ENCODE measurements at places on chromosomes 3 and 15.

- DNase-seq = no peak
Observed at GRCh38 chr3:42032693-42033349, 58.3 kb upstream of the TRAK1 start.

- DNase-seq = no peak
Observed at GRCh38 chr3:56799251-56799882, 2.4 kb downstream of the ARHGEF3 start.

GRCh38 chr3:32815841-32816438 lies 1.9 kb upstream of the TRIM71 start:
- no peak for DNase-seq

GRCh38 chr3:136899622-136900158 lies 37.7 kb downstream of the NCK1 start:
- no peak for DNase-seq

DNA sequence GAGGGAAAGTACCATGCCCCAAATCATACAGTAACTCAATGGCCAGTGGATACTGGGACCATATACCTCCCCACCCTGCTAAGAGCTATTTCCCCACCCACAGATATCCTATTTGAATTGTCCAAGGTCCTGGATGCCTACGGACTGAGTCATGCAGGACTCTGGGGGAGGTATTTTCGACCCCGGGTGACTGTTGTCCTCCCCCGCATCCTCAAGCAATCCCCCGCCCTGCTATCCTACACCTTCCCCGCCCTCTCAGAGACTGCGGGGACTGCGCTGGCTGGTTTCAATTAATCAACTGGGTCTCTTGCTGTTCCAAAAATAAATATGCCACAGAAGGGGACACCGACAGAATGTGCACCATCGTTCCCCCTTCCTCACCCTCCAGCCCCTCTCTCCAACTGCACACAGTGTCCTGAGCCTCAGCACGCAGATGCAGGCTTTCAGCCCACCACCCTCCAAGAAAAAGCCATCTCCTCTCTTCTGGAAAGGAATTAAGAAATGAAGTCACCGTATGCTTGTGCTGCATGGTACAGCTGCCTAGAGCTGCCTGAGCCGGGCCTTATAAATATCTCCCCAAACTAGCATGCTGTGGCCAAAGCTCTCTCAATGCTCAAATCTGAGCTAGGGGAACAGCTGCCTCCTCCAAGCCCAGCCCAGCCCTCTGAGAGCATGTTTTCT lies 8.1 kb downstream of the CAV3 start:
- no peak for DNase-seq

GRCh38 chr3:150662410-150663200 lies 41.1 kb downstream of the ERICH6 start:
- no peak for DNase-seq

DNA sequence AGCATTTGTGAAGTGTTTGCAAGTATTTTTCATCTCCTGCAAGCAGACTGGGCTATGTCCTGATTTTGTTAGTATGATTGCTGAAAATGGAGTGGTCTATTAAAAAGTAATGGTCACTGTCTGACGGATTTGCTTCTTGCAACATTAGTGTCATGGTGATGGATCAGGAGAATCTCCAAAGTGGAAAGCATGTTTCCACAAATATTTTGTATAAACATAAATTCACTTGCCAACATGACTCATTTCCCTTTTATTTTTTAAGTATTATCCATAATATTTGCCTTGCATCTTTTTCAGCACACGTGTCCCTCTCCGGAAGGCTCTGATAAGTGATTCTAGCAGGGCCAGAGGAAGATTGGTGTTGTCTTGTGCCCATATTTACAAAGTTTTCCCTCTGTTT lies 27.4 kb upstream of the CACNA2D3 start:
- DNase-seq = no peak

DNA sequence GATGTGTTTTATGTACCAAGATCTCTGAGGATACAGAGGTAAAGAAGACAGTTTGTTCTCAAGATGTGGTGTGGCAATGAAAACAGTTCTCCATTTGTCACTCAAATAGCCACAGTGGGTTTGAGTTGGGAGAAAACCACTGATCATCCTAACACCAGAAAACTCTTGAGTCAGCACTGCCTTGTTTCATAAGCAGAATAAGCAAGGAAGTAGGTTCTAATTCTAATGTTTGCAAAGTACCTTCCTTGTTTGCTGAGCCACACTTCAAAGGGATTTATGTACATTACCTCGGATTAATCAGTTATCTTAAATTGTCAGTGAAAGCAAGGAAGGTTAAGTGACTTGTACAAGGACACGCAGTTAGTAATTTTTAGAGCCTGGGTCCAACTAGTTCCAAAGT lies 107.8 kb upstream of the BOC start:
- DNase-seq = no peak

DNA sequence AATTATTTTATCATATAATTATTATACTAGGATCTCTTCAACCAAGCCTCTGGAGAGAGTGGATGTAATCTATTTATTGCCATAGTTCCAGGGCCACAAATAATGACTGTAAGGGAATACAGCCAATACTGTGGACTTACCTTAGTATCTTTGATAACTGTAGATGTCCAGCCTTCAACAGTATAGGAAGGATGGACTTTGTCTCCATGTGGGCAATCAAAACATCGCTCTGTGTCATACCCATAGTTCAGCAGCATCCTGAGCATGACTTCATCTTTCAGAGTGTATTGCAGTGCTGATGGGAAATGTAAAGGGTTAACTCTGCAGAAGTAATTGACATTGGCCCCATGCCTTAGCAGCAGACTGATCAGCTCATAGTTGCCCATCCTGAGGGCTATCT lies 14.2 kb downstream of the ASB14 start:
- DNase-seq = no peak

DNA sequence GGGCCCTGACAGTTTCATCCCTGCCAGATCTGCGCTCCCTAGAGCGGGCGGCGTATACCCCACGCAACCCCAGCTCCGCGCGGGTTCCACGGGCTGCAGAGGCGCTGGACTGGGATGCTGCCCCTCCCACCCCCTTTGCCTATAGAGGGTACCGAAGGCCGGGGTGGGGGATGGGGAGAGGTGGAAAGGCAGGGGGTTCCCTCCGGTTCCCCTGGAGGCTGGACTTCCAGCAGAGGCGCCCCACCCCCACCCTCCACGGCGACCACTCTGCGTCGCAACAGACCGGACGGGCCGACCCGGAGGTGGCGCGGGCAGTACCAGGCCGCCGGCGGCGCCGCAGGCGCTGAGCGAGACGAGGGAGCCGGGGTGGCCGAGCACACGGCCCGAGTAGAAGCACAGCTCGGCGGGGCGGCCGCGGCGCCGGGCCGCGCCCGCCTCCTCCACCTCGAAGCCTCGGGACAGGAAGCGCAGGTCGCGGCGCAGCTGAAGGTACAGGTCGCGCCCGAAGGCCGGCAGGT lies 995 bp downstream of the ADAMTS17 start:
- no peak for DNase-seq

- DNase-seq = no peak
Observed at GRCh38 chr3:153394017-153394416, 232.0 kb downstream of the RAP2B start.

GRCh38 chr15:54638666-54639065 lies 558.1 kb downstream of the RSL24D1 start:
- no peak for DNase-seq

DNA sequence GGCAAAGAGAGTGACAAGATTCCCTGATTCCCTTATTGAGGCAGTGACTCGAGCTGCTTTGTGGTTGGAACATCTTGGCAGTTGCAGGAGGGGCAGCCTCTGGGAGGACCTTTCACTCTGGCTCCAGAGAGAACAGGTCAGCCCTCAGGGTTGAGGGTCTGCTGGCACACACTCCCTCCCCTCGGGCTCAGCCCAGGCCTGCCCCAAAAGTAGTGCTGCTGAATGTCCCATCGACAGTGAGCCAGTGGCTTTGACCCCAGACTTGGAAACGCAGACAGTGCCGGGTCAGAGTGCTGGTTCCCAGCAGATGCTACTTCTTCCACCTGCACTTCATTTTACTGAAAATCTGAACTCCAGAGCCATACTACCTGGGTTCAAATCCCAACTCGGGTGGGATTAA lies 25.6 kb upstream of the ATP2B2 start:
- DNase-seq = no peak

GRCh38 chr3:165279471-165279870 lies 83.3 kb upstream of the SLITRK3 start:
- DNase-seq = no peak

- no peak for DNase-seq
Observed at GRCh38 chr3:30186741-30187219, 419.6 kb upstream of the TGFBR2 start.

GRCh38 chr3:189794518-189794917 lies 163.3 kb downstream of the TP63 start:
- DNase-seq = no peak

DNA sequence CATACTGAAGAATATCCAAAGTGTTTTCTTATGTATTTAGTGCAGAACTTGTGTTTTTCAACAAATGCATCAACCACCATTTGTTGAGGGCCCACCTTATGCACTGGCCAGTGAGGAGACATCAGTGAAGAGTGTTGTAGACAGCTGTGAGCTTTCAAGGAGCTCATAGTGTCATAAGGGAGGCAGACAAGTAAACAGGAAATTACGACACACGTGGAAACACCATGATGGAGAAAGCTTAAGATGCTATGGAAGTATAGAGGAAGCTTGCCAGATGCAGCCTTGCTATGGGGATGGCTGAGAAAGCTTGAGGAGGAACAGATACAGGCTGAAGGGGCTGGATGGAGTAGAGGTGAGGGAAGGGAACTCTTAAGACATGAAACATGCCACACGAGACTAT lies 50.8 kb upstream of the PSMD6 start:
- no peak for DNase-seq

DNA sequence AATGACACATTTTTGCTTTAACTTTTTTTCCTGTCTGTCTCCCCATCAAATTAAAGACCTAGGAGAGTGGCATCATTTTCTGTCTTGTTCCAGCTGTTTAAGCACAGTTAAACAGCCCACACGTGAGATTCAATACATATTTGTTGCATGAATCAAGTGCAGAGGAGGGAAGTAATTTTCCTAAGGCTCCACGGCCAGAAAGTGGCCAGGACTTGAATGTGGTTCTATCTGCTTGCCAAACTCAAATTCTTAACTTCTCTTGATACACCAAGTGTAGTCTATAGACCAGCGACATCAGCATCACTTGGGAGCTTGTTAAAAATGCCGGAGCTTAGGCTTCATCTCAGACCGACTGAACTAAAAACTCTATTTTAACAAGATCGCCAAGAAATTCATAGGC lies 724.8 kb upstream of the CFAP20DC start:
- DNase-seq = no peak

- no peak for DNase-seq
Observed at GRCh38 chr3:14460342-14461005, 58.1 kb downstream of the SLC6A6 start.

- no peak for DNase-seq
Observed at GRCh38 chr15:75673426-75674235, 25.9 kb downstream of the SNX33 start.

- no peak for DNase-seq
Observed at GRCh38 chr15:99580076-99580475, 14.3 kb downstream of the MEF2A start.

DNA sequence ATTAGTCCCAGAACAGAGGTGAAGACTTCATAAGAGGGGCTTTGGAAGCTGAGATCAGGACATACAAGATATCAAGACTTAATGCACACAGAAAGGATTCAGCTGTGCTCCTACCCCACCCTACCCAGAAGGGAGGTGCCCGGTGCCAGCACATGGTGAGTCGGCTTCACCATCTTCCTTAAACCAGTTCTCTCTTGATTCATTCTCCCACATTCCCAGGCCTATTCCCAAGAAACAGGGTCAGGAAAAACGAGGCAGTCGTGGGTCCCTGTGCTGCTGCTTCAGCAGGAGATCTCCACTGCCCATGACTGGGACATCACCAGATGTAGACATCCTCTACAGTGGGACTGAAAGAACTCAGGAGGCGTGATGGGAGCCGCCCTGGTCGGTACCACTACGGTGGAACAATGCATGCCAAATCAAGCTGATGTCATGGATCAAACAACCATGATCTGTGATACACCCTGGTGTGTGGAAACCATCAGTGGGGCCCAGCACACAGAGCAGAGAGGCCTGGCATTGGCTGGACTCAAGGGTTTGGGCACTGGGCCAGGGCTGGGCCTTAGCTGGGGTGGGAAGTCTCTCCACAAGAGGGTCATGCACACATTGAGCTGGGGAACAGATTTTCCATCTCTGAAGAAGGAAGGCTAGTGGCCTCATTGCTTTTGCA lies 41.9 kb downstream of the CCDC12 start:
- no peak for DNase-seq

DNA sequence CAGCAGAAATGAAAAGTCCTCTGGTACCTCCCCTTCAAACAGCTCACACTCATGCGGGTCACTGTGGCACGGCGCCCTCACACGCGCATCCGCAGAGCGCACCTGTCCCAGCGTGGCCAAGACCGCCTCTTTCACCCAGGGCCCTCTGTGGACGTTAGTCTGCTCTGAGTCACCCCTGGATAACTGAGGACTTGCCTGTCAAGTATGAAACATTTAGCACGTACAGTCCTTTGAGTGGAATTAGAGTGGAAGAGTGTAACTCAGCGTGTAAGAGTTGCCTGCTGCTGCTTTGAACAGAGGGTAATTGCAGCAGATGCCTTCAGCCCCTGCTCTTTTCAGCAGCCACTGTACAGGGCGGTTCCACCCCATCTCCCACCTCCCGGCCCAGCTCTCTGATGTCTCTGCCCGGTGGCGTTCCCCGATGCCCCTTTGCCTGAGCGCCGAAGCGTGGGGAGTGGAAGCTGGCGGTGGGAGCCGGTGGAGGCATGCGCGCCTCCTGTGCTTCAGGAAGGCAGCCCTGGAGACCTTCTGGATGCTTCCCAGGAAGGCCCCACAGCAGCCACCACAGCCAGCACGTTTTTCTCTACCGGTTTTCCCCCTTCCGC lies 23.0 kb downstream of the CPN2 start:
- no peak for DNase-seq

DNA sequence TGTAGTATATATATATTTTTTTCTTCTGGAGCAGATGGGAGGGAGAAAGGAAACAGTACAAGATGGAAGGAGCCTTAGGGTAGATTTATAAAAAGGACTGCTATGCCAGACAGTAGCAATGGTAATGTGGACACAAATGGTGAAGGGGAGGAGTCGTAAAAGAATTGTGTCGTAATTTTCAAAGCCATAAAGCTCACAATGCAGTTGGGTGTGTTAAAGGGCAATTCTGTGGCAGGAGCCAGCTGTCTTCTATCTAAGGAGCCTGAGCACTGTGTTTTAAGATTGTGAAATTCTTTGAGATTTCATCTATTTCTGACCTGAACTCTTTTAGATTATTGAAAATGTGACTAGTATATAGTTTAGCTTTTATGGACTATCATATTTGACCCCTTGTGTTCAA lies 58.9 kb downstream of the CNOT10 start:
- no peak for DNase-seq

Measured in activated naive CD4-positive, alpha-beta T cell treated with anti-CD3 and anti-CD28 coated beads, Interleukin-2, amount 50 U/mL, for 16 hours (primary cell).